ENCODE measurements at places on chromosomes 11 and 22. TPM values are rescaled to one million over a fixed set of nuclear protein-coding genes. Genes with fewer than 3 reads are reported as not detected.

HORMAD2 gene
- total RNA-seq: 0.16 TPM

DNA sequence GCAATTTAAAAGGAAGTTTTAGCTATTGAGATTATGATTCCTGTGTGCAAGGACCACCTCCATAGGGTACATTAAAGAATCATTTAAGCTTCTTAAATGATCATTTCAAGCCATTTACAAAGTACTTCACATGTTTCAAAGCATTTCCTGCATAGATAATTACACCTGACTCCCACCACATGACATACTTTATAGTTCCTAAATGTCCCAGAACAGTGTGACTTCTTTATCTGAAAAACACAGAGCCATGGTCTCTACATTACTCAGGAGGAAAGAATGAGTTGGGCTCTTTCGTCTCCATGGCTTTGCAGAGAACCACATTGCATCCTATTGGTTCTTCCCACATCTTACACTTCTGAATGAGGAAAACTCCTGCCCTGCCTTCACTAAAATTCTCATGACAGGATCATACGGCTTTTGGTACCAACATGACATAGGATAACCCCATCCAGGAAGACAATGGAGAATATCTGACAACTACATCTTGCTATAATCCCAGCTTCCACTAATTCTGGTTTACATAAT is 88.6 kb downstream of the ETS1 start:
- DNase-seq: no peak

GRCh38 chr11:86043765-86044503 is 24.9 kb downstream of the PICALM start:
- no peak for DNase-seq

- DNase-seq: no peak
Measured at GRCh38 chr11:72466410-72466809, 32.1 kb upstream of the CLPB start.

DNA sequence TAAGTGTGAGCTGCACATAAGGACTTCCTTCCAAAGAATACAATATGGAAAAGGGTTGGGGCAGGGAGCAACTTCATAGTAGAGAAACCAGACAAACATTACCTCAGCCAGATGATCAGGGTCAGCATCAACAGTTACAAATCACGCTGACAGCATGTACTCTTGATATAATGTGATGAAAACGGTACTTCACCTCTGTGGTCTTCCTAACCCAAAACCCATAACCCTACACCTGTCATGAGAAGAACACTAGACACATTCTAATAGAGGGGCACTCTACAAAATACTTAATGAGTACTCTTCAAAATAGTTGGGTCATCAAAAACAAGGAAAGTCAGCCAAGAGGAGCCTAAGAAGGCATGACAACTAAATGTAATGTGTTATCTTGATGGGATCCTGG is 43.9 kb downstream of the RRAS2 start:
- DNase-seq: no peak

Measured in cardiac septum (tissue), 1 donor.